ENCODE measurements at places on chromosomes 16 and 17.

- DNase-seq: peak; percentile 90
These were observed 189.2 kb upstream of the AXIN2 start for GRCh38 chr17:65750631-65751115.

GRCh38 chr16:86027373-86028126, 128.6 kb downstream of the IRF8 start:
- DNase-seq: no peak

DNA sequence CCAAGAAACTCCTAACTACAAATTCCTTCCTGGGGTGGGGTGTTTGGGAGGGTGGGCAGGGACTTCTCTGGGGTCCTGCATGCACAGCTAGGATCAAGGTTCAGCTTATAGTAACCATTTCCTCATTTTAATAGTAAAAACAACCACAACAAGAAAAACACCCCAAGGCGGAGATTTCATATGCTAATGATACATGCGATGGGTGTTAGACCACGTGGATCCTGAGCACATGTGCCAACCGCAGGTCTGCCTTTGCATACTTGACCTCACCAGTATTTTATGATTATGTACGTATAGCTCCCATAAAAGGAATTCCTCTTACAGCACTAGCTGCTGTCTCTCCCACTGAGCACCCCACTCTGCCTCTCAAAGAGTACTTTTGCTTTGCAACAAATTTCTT, 1.9 kb downstream of the KRTAP4-11 start:
- DNase-seq: no peak

DNA sequence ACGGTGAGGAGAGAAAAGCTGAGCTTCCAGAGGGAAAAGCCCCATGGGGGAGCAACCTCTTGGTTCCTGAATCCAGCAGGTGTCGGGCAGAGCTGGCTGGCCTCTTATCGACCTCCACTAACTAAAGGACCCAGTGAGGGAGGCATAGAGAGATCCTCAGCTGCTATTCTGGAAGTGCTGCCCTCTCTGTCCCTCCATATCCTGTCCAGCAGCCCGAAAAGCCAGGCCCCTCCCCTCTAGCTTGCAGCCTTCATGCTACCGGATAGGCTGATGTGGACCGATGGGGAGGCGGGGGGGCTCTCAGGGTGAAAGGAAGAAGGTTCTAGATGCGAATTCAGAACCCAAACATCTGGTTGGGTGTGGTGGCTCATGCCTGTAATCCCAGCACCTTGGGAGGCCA, 24.9 kb downstream of the MXRA7 start:
- DNase-seq: peak; percentile 64

GRCh38 chr16:20303012-20303411, 24.3 kb downstream of the GP2 start:
- no peak for DNase-seq

All from left ventricle myocardium superior (tissue), 1 donor.